Midbrain (tissue), 1 donor: ENCODE measurements at places on chromosomes 16 and 17.

DNA sequence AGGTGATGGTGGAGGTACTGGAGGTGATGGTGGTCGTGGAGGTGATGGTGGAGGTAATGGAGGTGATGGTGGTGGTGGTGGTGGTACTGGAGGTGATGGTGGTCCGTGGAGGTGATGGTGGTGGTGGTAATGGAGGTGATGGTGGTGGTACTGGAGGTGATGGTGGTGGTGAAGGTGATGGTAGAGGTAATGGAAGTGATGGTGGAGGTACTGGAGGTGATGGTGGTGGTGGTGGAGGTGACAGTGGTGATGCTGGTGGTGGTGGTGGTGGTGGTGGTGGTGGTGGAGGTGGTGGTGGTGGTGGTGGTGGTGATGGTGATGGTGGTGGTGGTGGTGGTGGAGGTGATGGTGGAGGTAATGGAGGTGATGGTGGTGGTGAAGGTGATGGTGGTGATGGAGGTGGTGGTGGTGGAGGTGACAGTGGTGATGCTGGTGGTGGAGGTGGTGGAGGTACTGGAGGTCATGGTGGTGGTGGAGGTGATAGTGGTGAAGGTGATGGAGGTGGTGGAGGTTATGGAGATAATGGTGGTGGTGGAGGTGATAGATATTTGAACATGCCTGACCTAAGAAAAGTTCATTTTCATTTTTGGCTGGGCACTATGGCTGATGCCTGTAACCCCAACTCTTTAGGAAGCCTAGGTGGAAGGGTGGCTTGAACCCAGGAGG is 55.0 kb downstream of the RNF213 start:
- DNase-seq = no peak

- no peak for DNase-seq
These were observed 13.7 kb downstream of the TENT4B start for GRCh38 chr16:50166511-50167500.

DNA sequence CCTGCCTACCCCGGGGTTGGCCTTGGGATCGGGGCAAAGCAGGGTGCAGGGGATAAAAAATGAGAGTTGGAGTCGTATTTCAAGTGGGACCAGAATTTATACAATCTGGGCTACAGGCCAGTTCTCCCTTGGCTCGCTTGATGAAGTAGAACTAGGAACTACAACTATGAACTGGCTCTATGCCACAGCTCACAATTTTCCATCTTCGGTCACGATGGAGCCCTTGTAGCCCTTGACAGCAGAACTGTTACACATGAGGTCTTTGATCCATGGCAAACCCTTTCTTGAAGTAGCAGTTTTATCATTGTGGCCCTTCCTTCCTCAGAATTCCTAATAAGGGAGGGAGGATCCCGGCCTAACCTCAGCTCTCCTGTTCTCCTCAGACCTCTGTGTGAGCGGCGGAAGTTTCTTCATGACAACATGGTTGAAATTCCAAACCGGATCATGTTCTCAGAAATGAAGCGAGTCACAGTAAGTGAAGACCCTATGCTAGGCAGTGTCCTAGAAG is 17.1 kb downstream of the LIG3 start:
- DNase-seq = no peak

GRCh38 chr16:85386467-85387170 is 226.5 kb upstream of the GSE1 start:
- no peak for DNase-seq

- DNase-seq = no peak
These were observed 137.2 kb downstream of the SNX11 start for GRCh38 chr17:48244814-48245213.

GRCh38 chr17:80827646-80828643 is 163.7 kb upstream of the CHMP6 start:
- no peak for DNase-seq

DNA sequence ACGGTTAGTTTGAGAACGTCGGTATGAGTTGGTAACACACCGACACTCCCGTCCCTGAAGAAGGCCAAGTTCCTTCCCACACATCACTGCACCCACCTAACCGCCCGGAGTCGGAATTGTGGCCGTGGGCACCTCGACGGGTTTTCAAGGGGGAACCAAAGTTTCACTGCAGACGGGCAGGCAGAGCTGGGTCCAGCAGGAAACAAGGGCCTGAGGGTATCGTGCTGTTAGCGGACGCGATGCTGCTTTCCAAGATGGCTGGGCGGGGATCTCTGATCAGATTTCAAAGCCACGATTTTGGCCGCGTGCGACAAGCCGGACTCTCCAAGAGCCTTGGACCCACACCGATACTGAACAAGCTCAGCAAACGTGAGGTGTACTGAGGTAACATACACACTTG is 82.3 kb upstream of the DOC2B start:
- DNase-seq = no peak

DNA sequence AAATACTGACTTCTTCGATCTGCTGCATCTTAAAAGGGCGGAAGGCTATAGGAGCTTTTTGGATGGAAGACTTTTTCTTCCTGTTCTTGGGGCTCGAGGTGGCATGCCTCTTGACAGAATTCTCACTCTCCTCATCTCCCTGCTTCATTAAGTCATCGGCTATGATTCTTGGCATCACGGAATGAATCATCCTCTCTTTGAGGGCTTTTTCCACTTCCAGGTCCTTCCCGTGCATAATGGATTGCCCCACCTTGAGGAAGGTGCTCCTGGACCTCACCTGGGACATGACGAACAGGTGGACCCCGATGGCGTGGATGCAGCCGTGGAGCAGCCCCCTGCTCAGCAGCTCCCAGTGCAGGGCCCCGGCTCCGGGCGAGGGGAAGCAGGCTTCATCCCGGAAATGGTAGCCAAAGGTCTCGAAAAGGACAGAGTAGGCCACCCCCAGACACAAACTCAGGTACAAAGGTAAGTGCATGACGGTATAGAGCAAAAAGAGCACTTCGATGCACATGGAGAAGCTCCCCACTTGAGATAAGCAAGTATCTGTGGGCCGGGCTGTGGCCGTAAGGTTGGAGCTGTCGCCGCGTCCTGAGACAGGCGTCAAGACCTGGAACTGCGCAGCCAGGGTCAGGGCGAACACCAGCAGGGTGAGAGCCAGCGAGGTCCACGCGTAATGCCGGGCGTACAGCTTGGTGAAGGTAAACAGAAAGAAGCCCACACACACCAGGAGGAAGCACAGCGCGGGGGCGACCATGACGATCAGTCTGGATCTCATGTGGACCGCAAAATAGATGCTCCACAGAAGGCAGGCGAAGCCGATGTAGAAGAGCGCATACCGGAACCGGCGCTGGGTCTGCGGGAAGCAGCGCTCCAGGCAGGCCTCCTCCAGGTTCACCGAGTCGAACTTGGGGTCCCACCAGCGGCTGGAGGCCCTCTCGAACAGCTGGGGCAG is 1.7 kb downstream of the ADCY9 start:
- DNase-seq = no peak

DNA sequence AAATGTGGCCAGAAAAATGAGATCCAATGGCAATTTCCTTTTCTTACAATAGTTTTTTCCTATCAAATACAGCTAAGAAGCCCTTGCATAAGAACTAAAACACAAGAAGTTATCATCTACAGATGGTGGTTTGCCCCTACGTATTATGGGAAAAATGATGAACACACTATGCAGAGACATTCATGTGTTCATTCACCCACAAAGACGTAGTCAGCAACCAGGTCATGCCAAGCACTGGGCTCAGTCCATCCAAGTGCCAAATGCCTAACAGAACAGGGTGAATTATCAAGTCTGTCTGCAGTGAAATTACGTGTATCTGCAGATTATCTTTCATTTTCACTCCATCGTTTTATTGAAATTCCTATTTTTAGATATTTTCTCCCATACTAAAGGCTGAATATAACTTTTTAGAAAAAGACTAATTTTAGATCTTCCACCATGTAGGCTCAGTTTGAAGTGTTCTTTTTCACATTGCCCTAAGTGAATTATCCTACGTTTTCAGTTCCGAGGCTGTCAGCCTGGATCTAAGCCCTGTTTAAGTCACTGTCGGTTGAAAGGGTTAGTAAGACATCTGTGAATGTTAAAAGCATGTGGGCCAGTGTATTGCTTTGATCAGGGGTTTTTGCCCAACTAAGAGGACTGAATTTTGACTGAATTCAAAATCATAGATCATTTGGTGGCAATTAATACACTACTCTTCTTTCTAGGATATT is 78.1 kb upstream of the DHX40 start:
- no peak for DNase-seq

DNA sequence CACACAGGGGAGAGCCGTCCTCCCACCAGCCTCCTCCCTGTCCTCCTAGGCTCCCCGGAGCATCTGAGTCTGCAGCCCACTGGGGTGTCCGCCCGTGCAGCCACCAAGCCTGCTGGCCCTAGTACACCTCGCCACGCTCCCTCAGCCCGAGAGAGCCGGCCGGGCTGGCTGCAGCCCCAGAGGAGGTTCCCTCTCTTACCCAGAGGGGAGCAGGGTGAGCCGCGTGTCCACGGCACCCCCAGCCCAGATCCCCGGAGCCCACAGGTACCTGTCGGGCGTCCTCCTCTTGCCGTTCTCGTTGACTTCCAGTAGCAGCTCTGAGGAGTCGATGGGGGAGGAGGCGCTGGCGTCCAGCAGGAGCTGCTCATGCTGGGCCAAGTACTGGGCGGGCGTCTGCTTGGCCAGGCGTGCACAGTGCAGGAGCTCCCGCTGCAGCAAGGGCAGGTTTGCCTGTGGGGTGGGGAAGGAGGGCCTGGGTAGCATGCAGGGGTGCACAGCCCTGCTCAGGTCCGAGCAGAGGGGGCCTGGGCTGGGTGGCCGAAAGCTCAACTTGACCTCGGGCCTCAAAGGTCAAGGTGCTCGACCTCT is 19.3 kb upstream of the PABPN1L start:
- no peak for DNase-seq

DNA sequence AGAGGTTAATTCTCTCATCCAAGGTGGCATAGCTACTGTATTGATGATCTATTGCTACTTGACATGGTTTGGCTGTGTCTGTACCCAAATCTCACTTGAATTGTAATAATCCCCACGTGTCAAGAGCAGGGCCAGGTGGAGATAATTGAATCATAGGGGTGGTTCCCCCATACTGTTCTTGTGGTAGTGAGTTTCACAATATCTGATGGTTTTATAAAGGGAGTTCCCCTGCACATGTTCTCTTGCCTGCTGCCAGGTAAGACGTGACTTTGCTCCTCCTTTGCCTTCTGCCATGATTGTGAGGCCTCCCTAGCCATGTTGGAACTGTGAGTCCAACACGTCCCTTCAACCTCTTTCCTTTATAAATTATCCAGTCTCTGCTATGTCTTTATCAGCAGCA is 22.9 kb upstream of the CPPED1 start:
- no peak for DNase-seq

GRCh38 chr16:12097523-12098428 is 121.2 kb downstream of the SNX29 start:
- DNase-seq = peak; percentile 73

- DNase-seq = no peak
These were observed 113.8 kb downstream of the SLC39A11 start for GRCh38 chr17:72978593-72979218.

GRCh38 chr17:13256545-13256944 is 238.7 kb upstream of the ELAC2 start:
- DNase-seq = no peak

- DNase-seq = no peak
These were observed 3.6 kb upstream of the USP7 start for GRCh38 chr16:8967132-8967821.

GRCh38 chr16:70437017-70437581 is 1.8 kb downstream of the ST3GAL2 start:
- no peak for DNase-seq

GRCh38 chr16:58085584-58086251 is 43.5 kb downstream of the CFAP20 start:
- no peak for DNase-seq

- DNase-seq = no peak
These were observed 26.5 kb downstream of the ZSWIM7 start for GRCh38 chr17:15973016-15973415.

- no peak for DNase-seq
These were observed 169.6 kb downstream of the BANP start for GRCh38 chr16:88120812-88121211.

DNA sequence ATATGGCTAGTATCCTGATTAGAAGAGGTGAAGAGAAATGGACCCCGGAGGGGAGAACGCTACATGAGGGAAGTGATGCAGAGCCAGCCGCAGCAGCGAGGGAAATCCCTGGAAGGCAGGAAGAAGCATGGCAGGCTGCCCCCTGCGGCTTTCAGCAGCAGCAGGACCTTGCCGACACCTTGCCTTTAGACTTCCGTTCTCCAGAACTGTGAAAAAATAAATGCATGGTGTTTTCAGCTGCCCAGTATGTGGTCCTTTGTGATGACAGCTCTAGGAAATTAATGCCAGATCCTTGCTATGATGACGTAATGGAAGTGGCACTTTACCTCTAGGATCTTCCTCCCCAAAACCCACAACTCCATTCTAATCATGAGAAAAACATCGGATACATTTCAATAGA is 9.7 kb upstream of the ZFP1 start:
- DNase-seq = no peak

DNA sequence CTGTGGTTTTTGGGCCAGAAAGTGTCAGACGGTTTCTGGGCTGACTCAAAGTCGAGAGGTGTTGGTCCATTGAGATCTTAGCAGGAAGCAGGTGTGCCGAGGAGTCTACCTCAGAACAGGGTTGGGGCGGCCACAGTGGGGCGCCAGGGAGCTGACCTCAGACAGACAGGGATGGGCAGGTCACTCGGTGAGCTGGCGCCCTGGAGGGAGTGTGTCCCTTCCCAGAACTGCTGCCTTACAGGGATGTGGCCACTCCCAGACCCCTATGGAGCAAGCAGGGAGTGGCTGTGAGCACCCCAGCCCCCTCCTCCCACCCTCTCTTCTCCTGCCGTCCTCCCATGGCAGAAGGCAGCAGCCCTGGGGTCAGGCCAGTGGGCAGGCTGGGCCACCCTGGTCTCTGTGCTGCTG is 14.0 kb upstream of the DPEP1 start:
- DNase-seq = no peak

DNA sequence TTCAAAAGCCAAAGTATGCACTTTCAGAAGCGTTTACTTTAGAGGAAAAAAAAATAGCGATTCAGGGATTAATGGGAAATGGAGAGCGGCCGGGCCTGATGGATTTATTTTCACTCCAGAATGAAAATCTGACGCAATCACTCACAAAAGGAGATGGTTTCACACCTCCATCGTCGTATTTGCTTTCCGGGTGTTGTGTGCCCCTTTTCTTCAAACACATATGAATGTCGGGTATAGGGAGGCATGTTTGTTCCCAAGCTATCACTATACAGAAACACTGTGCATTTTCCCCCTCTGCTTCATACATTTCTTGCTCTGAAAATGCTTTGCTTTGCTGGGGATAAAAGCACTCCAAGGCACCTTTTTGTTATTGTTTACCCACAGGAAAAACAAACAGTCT is 562.2 kb upstream of the ZFHX3 start:
- no peak for DNase-seq

- peak; percentile 35 for DNase-seq
These were observed 65.0 kb downstream of the CRISPLD2 start for GRCh38 chr16:84884596-84885341.

GRCh38 chr16:50745940-50746339 is 4.1 kb downstream of the CYLD start:
- no peak for DNase-seq

- DNase-seq = no peak
These were observed 57.9 kb upstream of the PLCG2 start for GRCh38 chr16:81720973-81721906.
